Esophagus squamous epithelium (tissue), 5 donors: ENCODE measurements at places on chromosomes 6 and 20.

DNA sequence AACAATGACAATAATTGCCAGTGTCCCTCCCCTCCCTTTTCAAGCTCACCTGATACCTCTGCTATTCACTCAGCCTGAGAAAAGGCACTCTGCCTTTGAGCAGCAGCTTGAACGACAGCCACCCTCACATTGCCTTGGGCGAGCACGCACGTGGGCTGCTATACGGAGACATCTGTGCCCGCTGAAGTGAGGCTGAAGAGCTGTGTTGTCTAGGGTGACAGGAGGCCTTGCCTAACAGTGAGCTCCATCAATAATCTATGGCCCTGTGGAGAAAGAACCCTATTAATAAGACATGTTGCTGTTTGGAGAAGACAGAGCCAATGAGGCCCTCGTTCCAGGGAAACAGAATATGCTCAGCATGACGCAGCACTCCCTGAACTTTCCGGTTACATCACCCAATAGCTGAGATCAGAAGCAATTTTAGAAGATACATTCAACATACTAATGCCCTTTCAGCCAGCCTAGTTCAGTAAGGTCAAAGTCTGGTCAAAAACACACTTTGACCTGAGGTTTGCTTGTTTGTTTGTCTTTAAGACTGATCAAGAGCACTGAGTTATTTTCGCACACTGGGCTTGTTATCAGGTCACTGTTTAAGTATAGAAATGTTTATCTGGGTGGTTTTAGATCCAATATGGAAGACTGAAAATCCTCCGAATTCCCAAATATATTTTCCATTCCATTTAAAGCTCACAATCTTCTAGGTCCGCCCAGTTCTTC lies 30.6 kb downstream of the RBM24 start:
- DNase-seq, result no peak

- DNase-seq, result no peak
Observed at GRCh38 chr20:48164566-48165400, 379.5 kb upstream of the SULF2 start.

- DNase-seq, result no peak
Observed at GRCh38 chr6:156028335-156029131, 572.9 kb upstream of the NOX3 start.

- DNase-seq, result no peak
Observed at GRCh38 chr6:7413151-7413823, 23.7 kb downstream of the RIOK1 start.
